ENCODE measurements at places on chromosomes 1 and 21.

DNA sequence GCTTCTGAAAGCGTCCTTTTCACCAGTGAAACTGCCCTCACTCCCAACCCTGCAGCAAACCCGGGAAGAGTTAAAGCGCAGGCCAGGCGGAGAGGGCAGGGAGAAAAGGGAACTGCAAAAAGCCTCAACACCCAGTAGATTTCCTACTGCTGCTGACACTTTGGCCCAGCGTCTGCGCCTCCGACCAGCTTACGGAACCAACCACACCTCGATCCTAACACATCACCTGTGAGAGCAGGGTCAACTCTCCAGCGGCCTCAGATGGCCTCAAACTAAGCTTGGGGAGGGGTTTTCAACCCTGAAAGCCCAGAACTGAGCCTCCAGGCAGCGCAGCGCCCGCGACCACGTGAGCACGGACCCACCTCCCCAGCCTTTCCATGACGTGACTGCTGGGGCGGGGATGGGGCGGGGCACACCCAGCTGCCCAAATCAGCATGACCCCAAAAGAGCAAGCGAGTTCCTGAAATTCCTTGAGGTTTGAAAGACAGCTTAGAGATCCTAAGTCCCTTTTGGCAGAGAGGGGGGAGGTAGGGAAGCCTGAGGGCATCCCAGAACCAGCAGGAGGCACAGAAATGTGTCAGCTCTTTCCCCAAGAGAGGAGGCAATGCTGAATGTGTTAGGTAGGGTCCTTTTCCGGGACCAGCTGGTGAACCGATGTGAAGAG, 59.1 kb downstream of the ITPKB start:
- no peak for DNase-seq

DNA sequence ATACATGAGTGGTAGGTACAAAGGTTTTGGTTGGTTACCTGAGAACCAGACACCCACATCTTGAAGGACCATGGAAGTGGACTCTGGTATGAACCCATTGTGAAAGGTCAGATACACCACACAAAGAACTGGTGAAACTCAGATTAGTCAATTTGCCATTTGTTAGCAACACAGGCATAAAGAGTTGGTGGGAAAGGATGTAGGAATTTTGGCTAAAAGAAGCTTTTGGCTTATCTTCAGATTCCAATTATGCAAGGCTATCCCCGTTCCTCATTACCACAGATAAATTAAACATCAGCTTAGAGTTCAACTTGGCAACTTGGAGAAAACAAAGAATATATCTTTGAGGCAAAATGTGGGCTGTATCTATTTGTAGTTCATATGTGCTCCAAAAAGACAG, 87.0 kb upstream of the IRF2BP2 start:
- DNase-seq, result no peak

DNA sequence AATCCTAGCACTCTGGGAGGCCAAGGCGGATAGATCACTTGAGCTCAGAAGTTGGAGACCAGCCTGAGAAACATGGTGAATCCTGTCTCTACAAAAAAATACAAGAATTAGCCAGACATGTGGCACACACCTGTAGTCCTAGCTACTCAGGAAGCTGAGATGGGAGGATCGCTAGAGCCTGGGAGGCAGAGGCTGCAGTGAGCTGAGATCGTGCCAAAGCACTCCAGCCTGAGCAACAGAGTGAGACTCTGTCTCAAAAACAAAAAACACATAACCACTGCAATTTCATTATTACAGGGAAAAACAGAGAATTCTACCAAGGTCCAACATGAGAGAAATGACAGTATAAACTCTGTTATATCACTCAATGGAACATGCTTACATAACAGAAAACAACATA, 4.4 kb upstream of the TOMM20 start:
- DNase-seq, result no peak

DNA sequence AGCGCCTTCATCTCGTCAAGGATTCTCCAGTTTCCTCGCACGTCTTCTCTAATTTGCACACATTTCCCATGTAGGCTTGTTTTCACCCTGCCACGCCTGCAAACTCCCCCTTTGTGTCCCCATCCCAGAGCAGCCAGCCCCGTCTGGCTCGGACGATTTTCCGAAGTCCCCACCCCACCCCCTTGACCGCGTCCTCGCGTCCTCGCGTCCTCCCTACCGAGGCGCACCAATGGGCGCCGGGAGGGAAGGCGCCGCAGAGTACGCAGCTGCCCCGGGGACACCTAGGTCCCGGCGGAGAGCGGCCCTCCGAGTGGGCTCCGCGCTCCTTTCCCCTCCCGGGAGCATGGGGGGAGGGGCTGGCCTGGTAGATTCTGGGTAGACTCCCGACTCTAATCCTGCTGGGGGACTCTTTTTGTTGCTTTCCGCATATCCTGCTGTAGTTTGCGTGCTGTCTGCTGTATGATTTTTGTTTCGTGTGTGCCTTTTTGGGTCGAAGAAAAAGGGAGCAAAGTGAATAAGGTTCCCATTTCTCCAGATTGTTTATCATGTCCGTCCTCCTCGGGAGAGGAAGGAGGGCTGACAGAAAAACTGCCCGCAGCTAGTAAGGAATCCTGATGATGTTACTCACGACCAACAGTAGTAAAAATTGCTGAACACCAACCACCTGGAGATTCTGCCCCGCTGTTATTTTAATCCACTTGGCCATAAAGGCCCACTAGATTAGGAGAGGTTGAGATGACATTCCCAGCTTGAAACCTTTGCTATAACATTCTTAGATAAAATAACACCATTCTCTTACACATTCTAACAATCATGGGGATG, 1.5 kb downstream of the CACHD1 start:
- peak; percentile 13 for DNase-seq

DNA sequence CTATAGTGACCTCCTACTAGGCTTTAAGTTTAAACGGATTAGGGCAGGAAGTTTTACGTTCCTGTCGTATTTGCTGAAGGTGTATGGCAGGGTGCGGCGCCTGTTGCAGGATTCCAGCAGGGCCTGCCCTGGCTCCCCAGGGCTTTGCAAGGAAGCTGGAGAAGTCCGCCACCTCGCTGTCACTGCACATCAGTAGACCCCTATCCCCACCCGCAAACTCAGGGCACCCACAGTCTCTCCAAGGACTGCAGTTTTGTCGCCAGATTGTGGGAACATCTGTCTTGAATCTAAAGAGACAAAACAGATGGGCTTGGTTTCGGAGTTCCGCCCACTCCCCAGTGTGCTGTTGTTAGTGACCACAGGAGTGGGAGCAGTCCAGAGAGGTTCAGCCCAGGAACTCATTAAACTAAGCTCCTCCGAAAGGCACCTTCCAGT, 110.8 kb downstream of the CDC7 start:
- no peak for DNase-seq

DNA sequence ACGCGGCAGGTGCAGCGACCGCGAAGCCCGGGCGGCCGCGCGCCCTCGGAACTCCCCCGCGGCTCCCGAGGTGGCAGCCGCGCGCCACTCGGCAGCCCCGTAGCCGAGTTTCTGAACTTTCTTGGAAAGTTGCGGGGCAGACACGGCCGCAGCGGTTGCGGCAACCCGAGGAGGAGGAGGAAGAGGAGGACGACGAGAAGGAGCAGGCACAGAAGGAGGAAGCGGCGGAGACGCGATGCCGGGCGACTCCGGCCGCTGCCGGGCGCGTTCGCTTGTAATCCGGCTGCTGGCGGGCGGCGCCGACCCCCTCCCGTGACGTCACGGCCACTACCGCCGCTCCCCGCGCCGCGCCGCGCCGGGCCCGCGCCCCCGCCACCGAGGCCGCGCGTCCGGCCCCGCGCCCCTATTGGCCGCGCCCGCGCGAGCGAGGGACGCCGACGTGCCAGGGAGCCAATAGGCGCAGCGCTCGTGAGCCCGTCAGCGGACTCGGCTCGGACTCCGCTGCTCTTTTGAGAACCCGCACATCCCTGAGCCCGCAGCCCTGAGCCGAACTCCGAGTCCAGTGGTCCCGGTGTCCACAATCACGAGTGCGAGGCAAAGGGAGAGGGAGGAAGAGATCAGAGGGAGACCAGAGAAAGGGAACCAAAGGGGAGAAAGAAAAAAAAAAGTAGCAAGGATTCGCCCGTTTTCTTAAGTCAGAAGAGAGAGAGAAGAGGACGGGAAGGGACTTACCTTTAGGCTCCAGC, 736 bp upstream of the BARHL2 start:
- no peak for DNase-seq

GRCh38 chr1:19353596-19353995, 41.5 kb downstream of the SLC66A1 start:
- no peak for DNase-seq

- no peak for DNase-seq
Measured at GRCh38 chr1:197937892-197938291, 20.7 kb downstream of the LHX9 start.

- DNase-seq, result no peak
Measured at GRCh38 chr1:162930532-162930931, 69.6 kb upstream of the CCDC190 start.

DNA sequence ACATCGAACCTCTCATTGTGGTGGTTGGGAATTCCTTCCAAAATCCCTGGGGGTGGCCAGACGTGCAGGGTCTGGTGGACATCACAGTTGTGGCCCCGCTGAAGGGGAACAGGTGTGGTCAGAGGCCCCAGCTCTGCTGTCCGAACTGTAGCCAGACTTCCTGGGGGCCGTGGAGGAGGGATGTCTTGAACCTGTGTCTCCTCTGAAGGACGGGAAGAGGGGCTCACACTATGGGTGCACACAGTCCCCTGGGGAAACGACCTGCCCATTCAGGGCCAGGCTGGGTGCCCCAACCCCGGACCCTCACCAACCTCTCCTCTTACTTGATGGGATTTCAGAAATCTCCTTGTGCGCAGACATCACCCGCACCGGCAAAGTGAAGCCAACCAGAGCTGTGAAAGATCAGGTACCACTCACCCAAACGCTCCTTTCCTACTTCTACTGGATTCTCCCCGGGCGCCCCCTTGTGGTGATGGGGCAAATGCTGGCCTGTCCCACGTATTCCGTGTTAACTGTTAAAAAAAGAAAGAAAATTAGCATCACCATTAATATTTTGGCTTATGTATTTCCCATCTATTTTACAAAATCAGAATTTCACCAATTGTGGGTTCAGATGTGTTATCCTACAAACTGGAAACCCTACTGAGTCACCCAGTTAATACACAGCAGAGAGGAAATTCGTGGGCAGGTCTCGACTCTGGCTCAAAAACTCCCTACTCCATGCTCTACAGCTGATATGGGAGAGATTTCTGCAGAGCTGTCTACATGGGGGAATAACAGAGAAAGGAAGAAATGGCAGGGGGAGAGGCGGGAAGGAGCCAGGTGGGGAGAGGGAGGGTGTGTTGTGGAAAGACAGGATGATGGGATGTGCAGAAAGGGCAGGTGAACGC, 28.1 kb downstream of the PADI4 start:
- peak; percentile 80 for DNase-seq

GRCh38 chr1:160077486-160077885, 3.9 kb upstream of the KCNJ9 start:
- no peak for DNase-seq

GRCh38 chr1:44988531-44989156, 2.2 kb upstream of the EIF2B3 start:
- DNase-seq, result no peak

DNA sequence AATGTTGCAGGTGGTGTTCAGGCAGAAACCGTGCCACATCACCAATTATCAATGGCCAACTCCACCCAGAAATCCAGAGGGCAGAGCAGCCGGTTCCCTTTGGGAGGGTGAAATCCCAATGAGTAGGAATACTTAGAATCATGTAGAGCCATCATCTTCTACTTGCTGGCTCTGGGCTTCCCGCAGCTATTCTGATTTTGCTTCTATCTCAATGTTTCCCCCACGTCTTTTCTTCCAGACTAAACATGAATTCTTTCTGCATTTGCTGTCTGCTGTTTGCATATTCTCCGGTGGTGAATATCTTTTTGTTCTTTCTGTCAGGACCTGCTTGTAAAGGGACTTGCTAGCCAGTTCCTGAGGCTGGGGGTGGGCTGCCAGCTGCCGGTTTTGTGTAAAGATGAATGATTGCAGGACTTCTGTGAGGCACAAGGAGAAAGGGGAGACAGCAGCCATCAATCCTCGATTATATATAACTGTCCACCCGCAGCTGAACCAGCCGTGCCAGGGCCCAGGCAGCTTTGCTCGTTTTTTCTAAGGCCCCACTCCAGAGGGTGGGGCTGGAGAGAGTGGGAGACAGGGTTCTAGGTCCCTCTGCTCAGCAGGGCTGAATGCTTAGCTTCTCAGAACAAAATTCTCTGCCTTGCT, 33.2 kb downstream of the PRAMEF20 start:
- no peak for DNase-seq

GRCh38 chr1:68332041-68332440, 99.7 kb upstream of the WLS start:
- DNase-seq, result no peak

All from NCI-H1105 (cell line).